ENCODE measurements at places on chromosomes 11 and 22.

- no peak for DNase-seq
Measured at GRCh38 chr11:22690871-22691270, 24.5 kb downstream of the GAS2 start.

GRCh38 chr11:130458410-130458729 lies 9.9 kb downstream of the ADAMTS15 start:
- no peak for DNase-seq

DNA sequence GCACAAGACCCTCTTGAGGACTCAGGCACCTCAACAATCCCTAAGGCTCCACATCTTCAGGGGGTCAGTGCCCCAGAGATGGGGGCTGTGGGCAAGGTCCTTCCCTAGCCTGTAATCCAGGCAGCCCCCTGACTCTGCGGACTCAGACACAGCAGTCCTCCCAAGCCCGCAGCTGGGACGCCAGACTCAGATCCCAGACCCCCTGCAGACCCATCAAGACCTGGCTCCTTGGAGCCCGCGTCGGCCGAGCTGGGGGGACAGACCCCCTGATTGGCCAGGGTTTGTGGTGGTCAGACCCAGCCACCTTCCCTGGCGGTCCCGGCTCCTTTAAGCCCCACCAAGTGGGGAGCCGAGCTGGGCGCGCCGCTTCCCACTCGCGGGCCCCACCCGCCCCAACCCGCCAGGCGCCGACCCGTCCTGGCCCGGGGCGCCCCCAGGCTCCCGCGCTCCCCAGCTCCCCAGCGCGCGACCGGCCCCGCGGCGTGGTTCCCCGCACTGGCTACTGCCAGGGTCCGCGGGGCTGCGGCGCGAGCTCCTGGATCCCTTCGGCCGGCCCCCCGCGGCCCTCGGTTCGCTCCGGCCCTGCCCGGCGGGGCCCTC lies 458 bp downstream of the OSBPL5 start:
- DNase-seq: peak; percentile 22

DNA sequence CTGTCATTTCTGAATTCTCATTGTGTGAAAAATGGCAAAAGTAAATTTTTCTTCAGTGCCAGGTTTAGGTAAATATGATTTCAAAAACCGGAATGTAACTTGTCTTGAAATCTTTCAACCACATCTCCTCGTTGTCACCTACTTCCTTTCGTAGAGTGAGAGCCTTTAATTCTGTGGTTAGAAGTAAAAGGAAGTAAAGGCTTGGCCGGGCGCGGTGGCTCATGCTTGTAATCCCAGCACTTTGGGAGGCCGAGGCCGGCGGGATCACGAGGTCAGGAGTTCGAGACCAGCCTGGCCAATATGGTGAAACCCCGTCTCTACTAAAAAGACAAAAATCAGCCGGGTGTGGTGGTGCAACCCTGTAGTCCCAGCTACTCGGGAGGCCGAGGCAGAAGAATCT lies 29.8 kb downstream of the SGSM3 start:
- no peak for DNase-seq

GRCh38 chr11:72802822-72803221 lies 9.0 kb upstream of the STARD10 start:
- DNase-seq: no peak

GRCh38 chr11:60589611-60590010 lies 74.4 kb downstream of the MS4A13 start:
- DNase-seq: peak; percentile 4

GRCh38 chr11:64592656-64593055 lies 1.6 kb downstream of the SLC22A12 start:
- DNase-seq: no peak

DNA sequence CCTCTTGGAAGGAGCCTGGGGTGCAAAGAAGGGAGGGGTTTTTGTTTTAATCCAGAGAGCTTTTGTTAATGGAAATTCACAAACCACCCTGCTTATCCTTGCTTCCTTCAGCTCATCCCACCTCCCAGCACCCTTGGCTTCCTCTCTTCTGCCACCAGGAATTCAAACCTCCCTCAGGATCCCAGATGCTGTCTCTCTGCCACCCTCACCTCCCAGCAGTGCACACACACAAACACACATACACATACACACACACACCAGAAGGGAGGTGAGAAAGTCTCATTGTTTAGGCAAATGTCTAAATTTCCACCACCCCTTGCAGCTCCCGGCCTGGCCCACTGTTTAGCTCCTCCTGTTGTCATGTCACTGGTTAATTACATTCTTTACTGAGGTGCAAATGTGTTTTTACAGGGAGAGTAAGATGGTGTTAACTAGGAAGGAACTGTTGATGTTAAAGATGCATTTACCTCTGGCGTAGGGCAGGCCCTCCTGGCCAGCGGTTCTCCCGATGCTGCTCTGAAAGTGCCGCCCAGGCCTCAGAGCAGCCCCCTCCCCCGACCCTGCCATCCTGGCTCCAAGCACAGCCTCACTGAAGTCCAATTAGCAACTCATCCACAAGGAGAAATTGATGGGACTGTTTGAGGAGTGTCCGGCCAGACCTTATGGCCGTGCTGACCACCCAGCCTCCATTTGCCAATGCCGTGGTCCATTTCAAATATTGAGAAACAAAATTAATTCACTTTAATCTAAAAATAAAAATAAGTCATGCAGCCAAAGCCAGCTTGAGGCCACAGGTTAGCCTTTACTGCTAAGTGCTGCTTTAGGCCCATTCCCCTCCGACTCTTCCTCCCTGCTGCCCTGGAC lies 165.4 kb downstream of the FEZ1 start:
- no peak for DNase-seq

DNA sequence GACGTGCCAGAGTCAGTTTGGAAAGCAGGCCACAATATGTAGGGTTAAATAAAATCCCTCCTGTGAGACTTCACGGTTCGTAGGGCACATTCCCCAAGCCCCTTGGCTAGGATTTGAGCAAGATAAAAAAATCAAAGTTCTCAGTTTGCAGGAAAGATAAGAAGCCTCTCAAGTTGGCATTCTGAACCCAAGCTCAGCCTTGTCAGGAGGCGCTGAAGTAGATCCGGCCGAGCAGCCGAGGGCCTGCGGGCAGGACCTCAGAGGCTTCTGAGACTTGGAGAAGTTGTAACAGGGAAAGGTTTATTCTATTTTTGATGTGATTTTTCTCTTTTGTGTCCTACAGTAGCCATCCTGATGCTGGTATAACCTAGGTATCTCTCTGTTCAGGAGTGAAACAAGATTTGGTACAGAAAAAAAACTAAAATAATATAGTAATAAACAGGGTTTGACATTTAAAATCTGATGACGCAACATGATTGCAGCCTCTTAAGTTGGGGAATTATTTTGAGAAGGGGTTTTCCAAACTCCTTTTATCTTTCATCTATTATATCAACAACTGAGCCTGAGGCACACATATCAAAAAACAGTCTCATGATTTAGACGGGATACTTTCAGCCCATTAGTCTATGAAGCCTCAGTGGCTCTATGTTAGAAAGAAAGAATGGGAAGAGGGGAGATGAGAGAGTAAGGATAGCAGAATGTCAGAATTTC lies 10.1 kb downstream of the PATE2 start:
- DNase-seq: no peak

All from ELR (cell line).